Upper lobe of right lung (tissue), 1 donor: ENCODE measurements at places on chromosomes 13 and 19.
A peak's percentile ranks its signal among the peaks of the same experiment; 100 is the strongest.

DNA sequence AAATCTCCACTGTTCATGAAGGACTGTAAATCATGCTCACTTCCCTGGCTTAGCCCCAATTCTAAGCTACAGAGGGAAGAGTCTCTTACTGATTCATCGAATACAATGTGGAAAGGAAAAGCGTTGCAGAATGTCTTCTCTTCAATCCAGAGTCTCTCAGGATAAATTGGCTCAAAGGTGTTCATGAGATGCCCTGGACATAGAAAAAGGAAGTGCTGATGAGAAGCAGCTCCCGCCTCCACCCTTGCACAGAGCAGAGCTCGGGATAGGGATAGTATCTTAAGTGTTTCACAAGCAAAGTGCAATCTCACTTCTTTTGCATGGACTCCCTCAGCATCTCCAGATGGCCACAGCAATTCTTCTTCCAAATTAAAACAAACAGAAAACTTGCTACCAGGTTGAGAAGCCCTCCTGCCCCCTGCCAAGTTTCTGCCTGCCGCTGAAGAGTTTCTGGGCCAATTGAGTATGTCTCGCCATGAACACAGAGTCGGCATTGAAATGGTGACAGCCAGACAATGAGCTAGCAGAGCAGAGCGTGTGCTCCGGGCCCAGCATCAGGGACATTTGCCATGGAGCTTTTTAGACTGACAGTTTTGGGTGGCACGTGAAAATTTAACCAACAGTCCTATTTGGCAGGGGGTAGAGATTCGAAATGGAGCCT lies 85.7 kb downstream of the C13orf42 start:
- DNase-seq, result no peak

- peak; percentile 91 for DNase-seq
Measured at GRCh38 chr19:47230054-47230920, 712 bp downstream of the BBC3 start.

GRCh38 chr13:65236841-65237418 lies 1993.2 kb downstream of the PCDH9 start:
- DNase-seq, result no peak

DNA sequence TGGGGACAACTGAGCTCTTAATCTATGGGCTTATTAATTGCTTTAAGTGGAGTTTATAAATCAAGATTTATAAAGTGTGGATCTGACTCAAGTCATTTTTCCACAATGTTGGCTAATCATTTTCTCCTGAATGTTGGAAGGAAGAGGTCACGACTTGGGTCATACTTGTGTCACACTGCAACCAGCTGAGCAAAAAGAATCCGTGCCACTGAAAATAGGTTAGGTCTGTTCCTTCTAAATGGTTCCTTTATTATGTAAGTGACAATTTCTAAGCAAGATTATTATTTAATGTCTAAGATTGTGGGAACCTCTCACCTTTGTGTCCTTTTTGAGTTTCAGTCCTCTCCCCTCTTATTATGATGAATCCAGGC lies 178.6 kb downstream of the SHISA2 start:
- DNase-seq, result no peak

GRCh38 chr19:32407004-32407992 lies 1.7 kb downstream of the DPY19L3 start:
- DNase-seq, result peak; percentile 80

GRCh38 chr13:31409678-31410356 lies 210.0 kb downstream of the B3GLCT start:
- DNase-seq, result no peak

GRCh38 chr13:113090415-113090770 lies 15.2 kb upstream of the F7 start:
- DNase-seq, result peak; percentile 46

DNA sequence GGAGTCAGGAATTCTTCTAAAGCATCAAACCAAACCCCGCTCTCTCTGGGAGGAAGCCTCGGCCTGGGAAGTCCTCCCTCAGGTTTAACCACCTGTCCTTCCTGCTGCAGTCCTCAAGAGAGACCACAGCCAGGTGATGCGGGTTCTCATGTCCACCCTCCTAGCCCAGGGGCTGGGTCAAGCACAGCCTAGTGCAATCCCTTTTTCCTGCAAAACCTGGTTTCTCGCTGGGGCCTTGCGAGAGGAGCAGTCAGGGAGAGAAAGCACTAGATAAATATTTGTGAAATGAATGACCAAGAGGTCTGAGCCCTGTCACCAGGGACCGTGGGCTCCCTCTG lies 2.4 kb downstream of the SLC8A2 start:
- no peak for DNase-seq

GRCh38 chr19:38850976-38851621 lies 1.3 kb upstream of the HNRNPL start:
- peak; percentile 76 for DNase-seq

- DNase-seq, result no peak
Measured at GRCh38 chr13:53848366-53848961, 819.9 kb downstream of the OLFM4 start.

DNA sequence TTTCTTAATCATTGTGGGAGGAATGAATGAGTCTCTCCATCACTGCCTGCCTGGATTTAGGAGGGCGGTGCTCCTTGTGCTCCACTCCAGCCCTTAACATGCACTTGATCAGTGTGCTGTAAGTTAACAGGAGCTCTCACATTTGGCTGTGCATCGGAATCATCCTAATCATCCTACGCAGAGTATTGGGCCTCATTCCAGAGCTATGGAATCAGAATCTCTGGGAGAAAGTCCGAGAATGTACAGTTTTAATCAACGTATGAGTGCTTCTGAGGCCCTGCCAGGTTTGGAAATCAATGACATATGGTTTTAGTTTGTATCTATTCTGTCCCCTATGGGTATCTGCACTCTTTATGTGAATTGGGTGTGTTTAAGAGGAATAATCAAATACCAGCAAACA lies 34.9 kb upstream of the DCLK1 start:
- no peak for DNase-seq

GRCh38 chr19:48393559-48394330 lies at the start of gene GRIN2D:
Gene GRIN2D, plus strand, starts transcription at chr19:48393668. Its CDS starts 4,725 bp downstream, at chr19:48398393.
- DNase-seq, result no peak

- DNase-seq, result no peak
Measured at GRCh38 chr13:46086985-46087384, 17.8 kb downstream of the CPB2 start.

GRCh38 chr13:79802389-79803085 lies 321.6 kb downstream of the NDFIP2 start:
- DNase-seq, result no peak

- no peak for DNase-seq
Measured at GRCh38 chr13:98068521-98068920, 74.4 kb upstream of the FARP1 start.

- DNase-seq, result no peak
Measured at GRCh38 chr13:60379837-60380565, 17.0 kb upstream of the TDRD3 start.

- no peak for DNase-seq
Measured at GRCh38 chr13:27966641-27967202, 2.4 kb downstream of the CDX2 start.

DNA sequence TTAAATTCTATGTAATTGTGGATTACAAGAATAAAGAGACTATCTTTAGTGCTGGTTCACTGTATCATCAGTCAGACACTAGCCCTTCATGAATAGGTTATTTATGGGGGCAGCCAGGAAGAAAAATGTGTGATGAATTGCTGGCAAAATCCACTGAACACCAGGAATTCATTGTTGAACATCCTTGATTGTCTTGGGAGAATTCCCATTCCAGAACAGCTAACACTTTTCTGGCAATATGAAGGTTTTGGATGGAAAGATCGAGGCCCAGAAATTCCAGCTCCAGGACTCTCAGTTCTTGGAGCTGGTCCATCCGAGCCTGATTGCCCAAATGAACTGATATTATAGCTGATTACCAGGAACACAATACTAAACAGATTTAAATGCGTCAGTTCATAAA lies 11.5 kb upstream of the SPART start:
- DNase-seq, result no peak

GRCh38 chr19:56491399-56491798 lies 14.3 kb upstream of the ZNF667 start:
- DNase-seq, result no peak
